ENCODE measurements at places on chromosomes 1 and 21.
A peak's percentile ranks its signal among the peaks of the same experiment; 100 is the strongest.

GRCh38 chr1:204619721-204620120 is 65.8 kb downstream of the LRRN2 start:
- no peak for DNase-seq

DNA sequence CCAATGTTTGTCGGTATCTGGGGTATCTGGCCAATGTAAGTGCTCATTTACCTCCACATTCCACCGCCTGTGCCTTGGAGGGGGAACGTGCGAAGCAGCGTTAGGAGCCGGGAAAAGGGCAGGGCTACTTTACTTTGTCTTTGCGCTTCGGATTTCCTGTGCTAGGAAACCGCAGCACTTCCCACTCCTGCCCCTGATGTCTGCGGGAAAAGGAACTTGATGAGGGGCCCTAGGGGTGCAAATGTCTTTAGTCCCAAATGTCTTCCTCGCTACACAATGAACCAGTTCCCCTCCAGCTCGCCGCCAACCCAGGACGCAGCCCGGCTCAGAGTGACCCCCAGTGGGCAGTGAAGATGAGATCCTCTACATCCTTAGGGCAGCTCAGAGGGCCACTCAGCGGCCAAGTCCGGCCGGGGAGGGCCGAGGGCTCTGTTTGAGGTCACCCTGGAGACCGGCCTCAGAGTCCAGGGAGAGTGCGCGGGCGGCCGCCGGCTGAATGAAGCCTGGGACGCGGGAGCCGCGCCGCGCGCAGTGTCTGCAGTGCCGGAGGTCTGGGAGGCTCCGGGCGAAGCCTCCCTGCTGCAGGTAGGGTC is at the start of gene DYNLT5:
DYNLT5 (plus strand) TSS at position 460 of the 593 bp plus-strand sequence. CDS start 2,200 bp downstream, outside the sequence.
- DNase-seq: peak; percentile 31

GRCh38 chr1:157001304-157001703 is 44.2 kb downstream of the ARHGEF11 start:
- DNase-seq: no peak

GRCh38 chr1:172269084-172269483 is 151.4 kb upstream of the C1orf105 start:
- no peak for DNase-seq

- peak; percentile 60 for DNase-seq
Measured at GRCh38 chr1:241518476-241519307, 863 bp downstream of the FH start.

DNA sequence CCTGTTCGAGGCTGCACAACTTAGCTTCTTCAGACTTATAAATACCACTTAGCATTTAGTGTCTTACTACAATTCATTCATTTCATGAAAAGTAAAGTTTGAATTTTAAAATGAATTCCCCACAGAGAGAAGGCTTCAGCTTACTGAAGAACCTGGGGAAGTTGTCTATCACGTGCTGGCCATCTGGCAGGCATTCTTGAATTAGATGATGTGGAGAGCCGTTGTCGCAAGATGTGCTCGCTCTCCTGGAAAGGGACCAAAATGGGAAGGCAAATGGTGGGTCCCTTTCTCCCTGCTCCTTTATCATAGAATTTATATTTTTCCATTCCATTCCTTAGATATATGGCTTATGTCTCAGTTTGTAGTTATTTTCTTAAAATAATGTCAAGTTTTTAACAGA is 90.5 kb downstream of the CD247 start:
- no peak for DNase-seq

DNA sequence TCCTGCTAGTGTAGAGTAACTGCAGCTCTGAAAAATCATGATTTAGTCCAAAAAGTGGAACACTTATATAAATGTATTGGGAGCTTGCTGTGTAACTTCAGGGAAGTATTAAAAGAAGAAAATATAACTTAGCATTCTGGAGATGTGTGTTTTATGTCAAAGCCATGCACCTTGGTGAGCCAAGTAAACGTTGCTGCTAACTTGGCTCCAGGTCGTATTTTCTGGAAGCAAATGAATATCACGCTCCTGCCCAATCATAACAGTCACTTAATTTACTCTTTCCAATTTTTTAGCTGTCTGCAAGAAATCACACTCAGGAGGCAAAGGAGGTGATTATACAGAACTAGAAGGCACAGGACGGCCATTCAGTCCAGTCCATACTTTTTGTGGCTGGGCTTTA is 61.1 kb downstream of the DOP1B start:
- DNase-seq: no peak

DNA sequence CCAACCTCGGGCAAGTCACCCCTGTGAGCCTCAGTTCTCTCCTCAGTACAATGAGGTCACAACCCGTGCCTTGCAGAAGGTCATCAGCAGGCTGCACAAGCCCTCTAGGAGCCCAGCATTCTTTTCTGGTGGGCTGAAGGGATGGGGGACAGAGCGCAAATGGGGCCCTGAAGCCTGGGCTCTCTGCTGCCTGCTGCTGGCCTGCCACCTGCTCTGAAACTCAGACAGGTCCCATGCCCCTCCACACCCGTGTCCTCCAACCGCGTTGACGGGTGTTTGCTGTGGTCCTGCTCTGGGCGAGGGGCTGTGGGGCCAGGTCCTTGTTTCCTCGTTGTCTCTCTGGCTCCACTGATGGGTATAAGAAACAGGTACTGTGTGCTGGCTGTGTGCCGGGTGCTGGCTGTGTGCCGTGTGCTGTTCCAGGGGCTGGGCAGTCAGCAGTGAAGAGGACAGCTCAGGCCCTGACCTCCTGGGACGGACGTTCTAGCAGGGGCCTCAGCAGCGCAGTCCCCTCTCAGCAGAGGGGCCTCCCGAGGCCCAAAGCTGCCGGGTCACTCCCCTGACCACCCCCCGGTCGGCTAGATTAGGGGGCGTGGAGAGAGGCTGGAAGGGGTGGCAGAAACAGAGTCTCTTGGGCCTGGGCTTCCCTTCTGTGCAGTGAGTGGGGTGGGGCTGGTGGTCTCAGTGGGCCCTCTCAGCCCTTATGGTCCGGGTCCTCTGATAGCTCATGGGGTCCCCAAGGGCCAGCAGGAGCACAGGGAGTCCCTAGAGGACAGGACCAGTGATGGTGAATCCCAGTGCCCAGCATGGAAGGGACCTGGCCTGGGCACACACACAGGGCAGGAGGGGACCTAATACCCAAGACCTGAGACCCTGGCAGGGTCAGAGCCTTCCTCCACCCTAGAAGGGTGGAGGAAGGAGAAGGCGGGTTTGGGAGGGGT is 42.1 kb downstream of the DMRTB1 start:
- no peak for DNase-seq

Data from activated T-cell treated with anti-CD3 and anti-CD28 coated beads, Interleukin-2, amount 50 U/mL, for 48 hours (primary cell).